ENCODE measurements at places on chromosomes 7 and 10. TPM values are rescaled to one million over a fixed set of nuclear protein-coding genes. Genes with fewer than 3 reads are reported as not detected.
A peak's percentile ranks its signal among the peaks of the same experiment; 100 is the strongest.

DNA sequence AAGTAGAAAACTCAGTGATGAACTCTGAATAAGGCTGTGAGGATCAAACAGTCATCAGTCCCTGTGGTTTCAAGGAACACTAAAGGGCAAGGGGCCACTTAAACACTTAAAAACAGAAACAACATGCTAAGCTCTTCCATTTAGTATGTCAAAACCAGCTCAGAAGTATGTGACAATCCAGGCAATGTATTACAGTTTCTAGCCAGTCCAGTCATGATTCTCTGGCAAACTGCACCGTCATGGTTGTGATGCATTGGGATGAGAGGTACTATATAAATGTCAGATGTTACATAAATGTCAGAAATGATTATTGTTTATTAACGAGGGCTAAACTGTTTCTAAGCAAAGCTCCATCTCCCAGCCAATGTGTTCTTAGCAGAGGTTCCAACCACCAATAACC, 4.7 kb upstream of the CREB5 start:
- no peaks in the 10 kb centered on the region for H3K4me1 ChIP-seq
- no peaks in the 10 kb centered on the region for H3K27me3 ChIP-seq
- peak overlapping the region; percentile 87 for H3K27ac ChIP-seq
- no peak overlapping the region for H3K4me3 ChIP-seq
- no peak for DNase-seq

Gene FOXI2
- 0.31 TPM for total RNA-seq

GRCh38 chr7:24951441-24951980, 28.5 kb downstream of the OSBPL3 start:
- H3K27ac ChIP-seq, result no peak overlapping the region
- no peak for DNase-seq
- H3K36me3 ChIP-seq, result no peaks in the 10 kb centered on the region
- no peak overlapping the region for H3K4me3 ChIP-seq
- no peaks in the 10 kb centered on the region for H3K27me3 ChIP-seq
- H3K4me1 ChIP-seq, result no peaks in the 10 kb centered on the region

DNA sequence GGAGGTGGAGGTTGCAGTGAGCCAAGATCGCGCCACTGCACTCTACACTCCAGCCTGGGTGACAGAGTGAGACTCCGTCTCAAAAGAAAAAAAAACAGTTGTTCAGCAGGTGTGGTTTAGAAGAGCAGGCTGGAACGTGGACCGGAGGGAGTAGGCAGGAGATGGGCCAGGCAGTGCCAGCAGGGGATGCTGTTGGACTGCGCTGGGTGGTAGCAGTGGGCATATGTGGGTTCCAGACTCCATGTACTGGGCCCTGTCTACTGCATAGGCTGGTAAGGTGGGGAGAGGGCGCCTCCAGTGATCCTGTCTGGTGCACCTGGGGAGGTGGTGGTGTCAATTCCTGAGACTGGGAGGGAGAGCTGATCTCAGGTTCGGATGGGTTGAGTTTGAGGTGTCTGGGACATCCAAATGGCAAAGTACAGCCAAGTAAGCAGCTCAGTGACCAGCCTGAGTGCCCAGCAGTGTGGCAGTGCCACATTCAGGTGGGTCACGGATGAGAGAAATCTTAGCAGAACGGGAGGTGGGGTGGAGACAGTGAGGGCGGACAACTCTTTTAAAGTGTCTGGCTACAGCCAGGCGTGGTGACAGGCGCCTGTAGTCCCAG, 25.9 kb downstream of the SFXN4 start:
- no peaks in the 10 kb centered on the region for H3K27me3 ChIP-seq
- H3K27ac ChIP-seq, result no peak overlapping the region
- H3K4me1 ChIP-seq, result no peaks in the 10 kb centered on the region
- H3K4me3 ChIP-seq, result no peak overlapping the region
- peaks cover 52% of the 10 kb centered on the region for H3K36me3 ChIP-seq
- DNase-seq, result peak; percentile 9

Gene PLEKHS1
- total RNA-seq, result not detected

GRCh38 chr7:22551768-22552513, 52.0 kb upstream of the STEAP1B start:
- no peak overlapping the region for H3K4me3 ChIP-seq
- H3K27me3 ChIP-seq, result peaks cover 53% of the 10 kb centered on the region
- no peak overlapping the region for H3K27ac ChIP-seq
- H3K4me1 ChIP-seq, result peaks cover 5% of the 10 kb centered on the region

GRCh38 chr10:17709492-17709891, 42.5 kb upstream of the TMEM236 start:
- peaks cover 6% of the 10 kb centered on the region for H3K4me1 ChIP-seq
- no peak overlapping the region for H3K4me3 ChIP-seq
- no peak overlapping the region for H3K27ac ChIP-seq
- no peaks in the 10 kb centered on the region for H3K27me3 ChIP-seq
- peaks cover 32% of the 10 kb centered on the region for H3K36me3 ChIP-seq

DNA sequence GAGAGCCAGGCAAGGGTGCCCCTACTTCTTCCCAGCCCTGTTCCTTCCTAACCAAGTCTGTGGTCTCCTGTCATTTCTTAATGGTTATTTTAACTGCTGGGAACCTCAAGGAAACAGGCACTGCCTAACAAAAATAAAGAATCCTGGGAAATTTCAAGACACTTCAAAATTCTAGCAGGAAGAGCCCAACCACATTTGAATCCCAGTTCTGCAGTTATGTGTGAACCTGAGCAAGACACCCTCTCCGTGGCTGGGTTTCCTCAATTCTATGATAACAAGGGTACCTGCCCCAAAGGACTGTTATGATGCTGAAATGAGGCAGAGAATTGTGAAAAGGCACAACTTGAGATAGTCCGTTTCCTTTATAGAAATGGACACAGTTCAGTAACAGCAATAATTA, 36.2 kb upstream of the DUSP5 start:
- no peak for DNase-seq
- no peak overlapping the region for H3K27ac ChIP-seq
- H3K4me3 ChIP-seq, result no peak overlapping the region
- H3K36me3 ChIP-seq, result no peaks in the 10 kb centered on the region
- no peaks in the 10 kb centered on the region for H3K27me3 ChIP-seq

DNA sequence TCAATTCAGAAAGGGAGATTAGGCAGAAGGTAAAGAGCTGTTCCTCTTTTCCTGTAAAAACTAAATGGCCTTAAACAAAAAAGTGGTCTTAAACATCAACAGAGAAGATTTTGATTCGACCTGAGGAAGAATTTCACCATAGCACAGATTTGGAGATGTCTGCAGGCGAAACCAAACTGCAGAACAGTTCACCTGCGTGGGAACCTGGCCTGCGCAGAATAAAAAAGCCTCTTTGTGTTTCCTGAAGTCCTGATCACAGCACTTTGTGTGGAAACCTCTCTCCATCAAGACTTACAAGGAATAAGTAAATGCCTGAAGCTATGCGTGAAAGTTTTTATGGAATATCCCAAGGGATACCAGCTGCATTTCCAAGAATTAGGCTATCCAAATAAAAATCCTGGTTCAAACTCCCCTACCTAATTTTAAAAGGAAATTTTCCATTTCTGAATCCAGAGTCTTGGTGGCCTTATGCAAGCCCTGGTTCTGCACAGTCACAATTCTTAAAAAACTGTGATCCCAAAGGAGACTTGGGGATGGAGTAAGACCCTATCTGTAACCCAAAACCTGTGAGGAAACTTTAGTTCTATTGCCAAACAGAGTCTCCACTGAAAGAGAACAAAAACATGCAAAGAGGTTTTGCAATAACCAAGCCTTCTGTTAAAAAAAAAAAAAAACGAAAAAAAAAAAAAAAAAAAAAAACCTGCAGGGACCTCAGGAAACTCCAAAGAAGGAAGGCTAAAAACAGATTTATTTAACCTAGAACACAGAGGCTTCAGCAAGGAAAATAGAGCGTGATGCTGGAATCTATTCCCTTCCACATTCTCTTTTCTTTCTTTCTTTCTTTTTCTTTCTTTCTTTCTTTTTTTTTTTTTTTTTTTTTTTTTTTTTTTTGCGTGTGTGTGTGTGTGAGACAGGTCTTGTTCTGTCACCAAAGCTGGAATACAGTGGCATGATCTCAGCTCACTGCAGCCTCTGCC, 10.4 kb downstream of the CALML3 start:
- no peaks in the 10 kb centered on the region for H3K27me3 ChIP-seq
- no peak overlapping the region for H3K27ac ChIP-seq
- H3K4me3 ChIP-seq, result no peak overlapping the region
- DNase-seq, result no peak

DNA sequence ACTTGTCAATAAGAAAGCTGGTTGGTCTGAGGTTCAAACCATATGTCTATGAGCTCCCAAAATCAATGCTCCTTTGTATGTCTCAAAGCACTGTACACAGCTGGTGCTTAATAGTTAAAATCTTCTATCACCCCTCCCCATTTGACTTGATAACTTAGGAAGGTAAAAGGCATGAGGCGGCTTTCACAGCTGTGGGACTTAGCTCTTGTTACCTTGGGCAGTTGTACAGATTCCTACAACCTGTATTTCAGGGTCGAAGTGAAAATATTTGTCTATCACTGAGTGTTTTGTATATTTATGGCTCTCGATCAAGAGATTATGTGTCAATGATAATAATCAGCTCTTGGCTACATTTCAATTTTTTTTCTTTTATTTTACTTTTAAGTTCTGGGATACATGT, 992 bp upstream of the KIFBP start:
- peaks cover 31% of the 10 kb centered on the region for H3K36me3 ChIP-seq
- H3K4me1 ChIP-seq, result peaks cover 38% of the 10 kb centered on the region
- H3K4me3 ChIP-seq, result no peak overlapping the region
- no peak for DNase-seq
- no peaks in the 10 kb centered on the region for H3K27me3 ChIP-seq

GRCh38 chr7:132221356-132221755, 354.9 kb downstream of the PLXNA4 start:
- H3K4me1 ChIP-seq, result peaks cover 12% of the 10 kb centered on the region
- no peak for DNase-seq
- H3K36me3 ChIP-seq, result no peaks in the 10 kb centered on the region
- H3K4me3 ChIP-seq, result no peak overlapping the region
- no peak overlapping the region for H3K27ac ChIP-seq

- peaks cover 30% of the 10 kb centered on the region for H3K27me3 ChIP-seq
- no peaks in the 10 kb centered on the region for H3K4me1 ChIP-seq
- H3K27ac ChIP-seq, result peak overlapping the region; percentile 39
- DNase-seq, result peak; percentile 42
- peaks cover 7% of the 10 kb centered on the region for H3K36me3 ChIP-seq
Measured at GRCh38 chr7:150340024-150340749, 1.2 kb downstream of the RARRES2 start.

DNA sequence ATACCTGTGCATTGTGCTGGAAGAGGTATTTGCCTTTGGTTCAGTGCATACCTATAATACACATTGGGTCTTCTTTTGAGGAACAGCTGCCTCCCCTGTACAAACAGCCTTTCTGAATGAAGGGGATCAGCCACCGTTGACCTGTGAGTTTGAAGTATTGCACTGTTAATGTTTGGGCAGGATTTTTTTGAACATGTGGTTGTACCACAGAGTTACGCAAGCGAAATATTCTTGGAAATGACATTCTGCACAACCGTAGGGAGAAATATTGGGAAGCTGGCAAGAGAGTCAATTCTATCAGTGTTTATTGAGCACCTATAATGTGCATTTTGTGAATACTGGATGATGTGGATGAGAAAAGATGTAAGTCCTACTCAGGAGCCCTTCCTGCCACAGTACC, 270.6 kb downstream of the AUTS2 start:
- H3K4me3 ChIP-seq, result no peak overlapping the region
- H3K4me1 ChIP-seq, result peaks cover 13% of the 10 kb centered on the region
- no peaks in the 10 kb centered on the region for H3K36me3 ChIP-seq
- H3K27ac ChIP-seq, result no peak overlapping the region
- no peaks in the 10 kb centered on the region for H3K27me3 ChIP-seq

Gene TEX47
- total RNA-seq, result not detected

GRCh38 chr10:73791871-73792400, 6.5 kb downstream of the ZSWIM8 start:
- no peak overlapping the region for H3K4me3 ChIP-seq
- H3K27me3 ChIP-seq, result no peaks in the 10 kb centered on the region
- peaks cover 86% of the 10 kb centered on the region for H3K36me3 ChIP-seq
- no peak overlapping the region for H3K27ac ChIP-seq

Gene MYL10
- total RNA-seq, result not detected

DNA sequence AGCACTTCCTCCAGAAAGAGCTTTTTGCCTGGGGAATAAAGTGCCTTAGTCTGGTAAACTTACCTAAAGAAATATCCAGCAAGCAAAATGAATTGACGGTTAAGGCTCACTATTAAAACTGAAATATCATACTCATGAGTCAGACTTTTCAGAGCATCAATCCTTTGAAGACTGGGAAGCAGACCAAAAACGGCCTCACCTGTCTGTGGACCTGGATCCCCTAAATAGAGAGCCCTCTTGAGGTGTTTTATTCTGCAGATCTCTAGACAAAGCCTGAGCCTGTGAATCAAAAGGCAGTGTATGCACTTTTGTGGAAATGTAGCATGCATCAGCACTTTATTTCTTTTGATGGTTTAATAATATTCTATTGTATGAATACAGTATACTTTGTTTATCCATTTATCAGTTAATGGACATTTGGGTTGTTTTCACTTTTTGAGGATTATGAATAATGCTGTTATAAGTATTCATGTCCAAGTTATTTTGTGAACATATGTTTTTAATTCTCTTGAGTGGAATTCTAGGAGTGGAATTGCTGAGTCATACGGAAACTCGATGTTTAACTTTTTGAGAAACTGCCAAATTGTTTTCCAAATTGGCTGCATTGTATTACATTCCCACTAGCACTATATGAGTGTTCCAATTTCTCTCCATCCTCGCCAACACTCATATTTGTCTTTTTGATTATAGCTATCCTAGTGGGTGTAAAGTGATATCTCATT, 449.0 kb upstream of the IGFBP3 start:
- no peaks in the 10 kb centered on the region for H3K36me3 ChIP-seq
- no peaks in the 10 kb centered on the region for H3K4me1 ChIP-seq
- no peak overlapping the region for H3K27ac ChIP-seq
- no peak overlapping the region for H3K4me3 ChIP-seq
- no peak for DNase-seq

DNA sequence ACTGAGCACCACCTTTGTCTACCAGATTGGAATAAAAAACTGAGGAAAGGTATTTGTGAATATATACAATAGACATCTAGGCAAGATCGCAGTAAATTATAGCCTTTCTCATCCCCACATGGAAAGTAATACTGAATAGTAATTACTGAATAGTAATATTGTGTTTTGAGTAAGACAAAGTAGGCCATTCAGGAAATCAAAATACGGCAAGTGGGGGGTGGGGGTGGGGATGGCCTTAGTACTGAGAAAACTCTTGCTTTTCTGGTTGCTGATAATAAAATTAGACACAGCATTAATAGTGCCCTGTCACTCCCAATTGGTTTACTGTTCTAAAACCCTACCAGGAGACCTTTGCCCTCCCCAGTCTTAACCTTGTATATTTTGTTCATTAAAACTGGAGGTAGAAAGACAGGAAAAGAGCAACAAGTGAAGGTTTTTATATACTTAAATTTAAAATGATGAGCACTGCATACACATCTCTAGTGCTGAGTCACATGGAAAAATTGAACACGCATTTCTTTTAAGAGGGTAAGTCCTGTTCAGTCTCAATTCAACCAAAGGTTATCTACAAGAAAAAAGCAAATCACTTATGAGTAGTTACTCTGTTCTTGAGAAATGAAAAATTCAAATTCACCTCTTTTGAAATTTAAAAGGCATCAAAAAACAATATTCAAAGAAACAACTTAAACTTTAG, 65.6 kb downstream of the IGF2BP3 start:
- no peaks in the 10 kb centered on the region for H3K36me3 ChIP-seq
- no peak overlapping the region for H3K4me3 ChIP-seq
- DNase-seq, result no peak
- no peaks in the 10 kb centered on the region for H3K4me1 ChIP-seq

Gene TMEM176A
- total RNA-seq, result 85.8 TPM

All from heart right ventricle (tissue), 16 donors.